ENCODE measurements at places on chromosomes 5 and 9.

- DNase-seq: no peak
Measured at GRCh38 chr9:81754245-81754644, 64.9 kb upstream of the TLE1 start.

GRCh38 chr5:65338606-65339151 is 143.0 kb downstream of the ADAMTS6 start:
- DNase-seq: no peak

DNA sequence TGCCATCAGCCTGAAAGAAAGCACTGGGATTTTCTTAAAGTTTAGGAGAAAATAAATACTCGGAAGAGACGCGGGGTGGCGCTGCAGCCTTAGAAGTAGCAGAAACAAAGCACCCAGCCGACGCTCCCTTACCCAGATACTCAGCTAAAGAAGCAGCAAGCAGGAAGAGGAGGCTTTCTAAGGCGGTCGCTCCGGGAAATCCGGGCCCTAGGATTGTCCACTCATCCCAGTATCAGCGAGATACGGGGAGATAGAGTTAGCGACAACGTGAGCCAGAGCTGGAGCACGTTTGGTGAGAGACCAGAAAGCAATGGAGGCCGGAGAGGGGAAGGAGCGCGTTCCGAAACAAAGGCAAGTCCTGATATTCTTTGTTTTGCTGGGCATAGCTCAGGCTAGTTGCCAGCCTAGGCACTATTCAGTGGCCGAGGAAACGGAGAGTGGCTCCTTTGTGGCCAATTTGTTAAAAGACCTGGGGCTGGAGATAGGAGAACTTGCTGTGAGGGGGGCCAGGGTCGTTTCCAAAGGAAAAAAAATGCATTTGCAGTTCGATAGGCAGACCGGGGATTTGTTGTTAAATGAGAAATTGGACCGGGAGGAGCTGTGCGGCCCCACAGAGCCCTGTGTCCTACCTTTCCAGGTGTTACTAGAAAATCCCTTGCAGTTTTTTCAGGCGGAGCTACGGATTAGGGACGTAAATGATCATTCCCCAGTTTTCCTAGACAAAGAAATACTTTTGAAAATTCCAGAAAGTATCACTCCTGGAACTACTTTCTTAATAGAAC is at the start of gene PCDHB2:
PCDHB2 (plus strand) TSS at position 135 of the 782 bp plus-strand sequence; CDS start at position 311, 176 bp downstream.
- no peak for DNase-seq

- DNase-seq: peak; percentile 75
Measured at GRCh38 chr9:127903557-127904475, 4.4 kb upstream of the ST6GALNAC6 start.

GRCh38 chr9:121987314-121987713 is 105.8 kb downstream of the TTLL11 start:
- DNase-seq: no peak

- DNase-seq: no peak
Measured at GRCh38 chr5:176788941-176789872, 21.2 kb upstream of the UNC5A start.

DNA sequence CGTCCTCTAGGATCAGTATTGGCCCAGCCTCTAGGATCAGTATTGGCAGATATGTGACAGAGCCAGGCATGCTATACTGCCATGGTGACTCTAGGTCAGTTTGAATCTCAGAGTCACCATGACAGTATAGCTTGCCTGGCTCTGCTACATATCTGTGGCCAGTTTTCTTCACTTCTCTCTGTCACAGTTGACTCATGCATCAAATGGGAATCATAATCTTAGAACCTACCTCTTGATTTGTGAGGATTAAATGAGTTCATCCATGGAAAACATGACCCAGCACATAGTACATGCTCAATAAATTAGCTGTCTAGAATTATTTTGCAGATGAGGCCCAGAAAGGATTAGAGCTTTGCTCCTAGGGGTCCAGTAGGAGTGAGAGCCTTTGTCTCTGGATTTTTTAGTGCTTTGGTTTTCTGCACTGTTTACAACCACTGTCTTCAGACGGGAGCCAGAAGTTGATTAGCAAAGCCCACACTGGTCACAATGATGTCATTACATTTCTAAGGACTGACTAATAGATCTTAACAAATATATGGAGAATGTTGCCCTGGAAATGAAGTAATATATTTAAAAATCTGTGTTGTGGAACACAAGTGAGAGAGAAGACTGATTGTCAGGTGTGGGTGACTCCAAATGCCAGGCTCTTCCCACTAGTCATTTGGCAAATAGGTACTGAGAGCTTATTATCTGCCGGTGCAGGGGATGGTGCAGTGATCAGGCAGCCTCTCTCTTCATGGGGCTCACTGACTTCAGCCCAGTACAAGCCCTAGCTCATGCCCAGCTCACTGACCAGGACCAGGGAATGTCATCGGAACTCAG is 76.0 kb downstream of the COL15A1 start:
- no peak for DNase-seq

GRCh38 chr5:125112196-125112595 is 365.8 kb upstream of the ZNF608 start:
- no peak for DNase-seq

DNA sequence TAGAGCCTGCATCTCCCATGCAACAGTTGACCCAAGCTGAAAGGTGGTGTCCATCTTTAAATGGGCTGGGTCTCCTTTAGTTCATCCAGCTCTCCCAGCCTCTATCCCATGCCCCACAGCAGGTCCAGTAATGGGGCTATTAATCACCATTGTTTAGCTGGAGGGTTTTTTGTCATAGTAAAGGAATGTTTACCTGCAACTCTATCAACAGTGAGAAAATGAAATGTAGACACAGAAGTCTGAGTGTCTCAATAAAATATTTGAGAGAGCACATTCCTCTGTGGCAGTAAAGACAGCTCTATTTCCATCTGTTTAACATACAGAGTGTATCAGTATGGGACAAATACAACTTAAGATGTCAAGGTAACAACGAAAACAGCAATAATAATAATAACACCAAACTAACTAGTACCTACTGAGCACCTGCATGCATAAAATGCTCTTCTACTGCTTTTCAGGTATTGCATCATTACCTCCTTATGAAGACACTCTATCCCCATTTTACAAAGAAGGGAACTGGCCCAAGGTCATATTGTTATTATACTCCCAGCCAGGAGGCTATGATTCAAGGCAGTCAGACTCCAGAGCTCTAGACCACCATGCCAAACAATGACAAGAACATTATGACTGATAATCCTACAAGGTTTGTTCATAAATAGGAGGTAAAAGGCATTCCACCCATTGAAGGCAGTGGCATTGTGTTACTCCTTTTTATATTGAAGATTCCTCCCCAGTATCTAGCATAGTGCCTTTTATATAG is 21.0 kb upstream of the C5orf58 start:
- DNase-seq: no peak

GRCh38 chr5:159088371-159088770 is 11.3 kb downstream of the EBF1 start:
- DNase-seq: no peak

DNA sequence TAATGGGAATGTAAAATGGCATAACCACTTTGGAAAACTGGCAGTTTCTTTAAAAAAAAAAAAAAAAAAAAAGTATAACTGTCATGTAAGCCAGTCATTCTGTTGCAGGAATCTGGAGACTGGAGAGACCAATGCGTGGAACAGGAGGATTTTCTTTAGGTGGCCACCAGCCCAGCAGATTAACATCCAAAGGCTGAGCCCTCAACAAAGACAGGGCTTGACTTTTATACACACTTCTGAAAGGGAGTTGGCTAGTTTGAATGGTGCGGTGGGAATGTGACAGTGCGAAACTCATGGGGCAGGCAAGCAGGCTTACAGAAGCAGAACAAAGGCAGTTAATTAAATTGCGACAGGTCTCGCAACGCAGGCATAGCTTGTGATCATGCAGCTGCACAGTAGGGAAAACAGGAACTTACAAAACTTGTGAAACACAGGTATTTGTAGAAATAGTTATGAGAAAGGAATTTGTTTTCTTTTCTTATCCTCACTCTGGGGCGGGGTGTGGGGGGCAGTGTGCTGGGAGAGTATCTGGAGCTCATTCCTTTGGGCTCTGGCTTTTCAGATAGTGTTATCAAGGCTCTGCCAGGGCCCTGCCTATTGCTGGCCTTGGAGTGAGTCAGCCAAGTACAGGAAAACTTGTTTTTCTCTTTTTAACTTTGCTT is 12.0 kb downstream of the UIMC1 start:
- DNase-seq: peak; percentile 12

- DNase-seq: no peak
Measured at GRCh38 chr5:148378670-148379069, 5.1 kb upstream of the FBXO38 start.

DNA sequence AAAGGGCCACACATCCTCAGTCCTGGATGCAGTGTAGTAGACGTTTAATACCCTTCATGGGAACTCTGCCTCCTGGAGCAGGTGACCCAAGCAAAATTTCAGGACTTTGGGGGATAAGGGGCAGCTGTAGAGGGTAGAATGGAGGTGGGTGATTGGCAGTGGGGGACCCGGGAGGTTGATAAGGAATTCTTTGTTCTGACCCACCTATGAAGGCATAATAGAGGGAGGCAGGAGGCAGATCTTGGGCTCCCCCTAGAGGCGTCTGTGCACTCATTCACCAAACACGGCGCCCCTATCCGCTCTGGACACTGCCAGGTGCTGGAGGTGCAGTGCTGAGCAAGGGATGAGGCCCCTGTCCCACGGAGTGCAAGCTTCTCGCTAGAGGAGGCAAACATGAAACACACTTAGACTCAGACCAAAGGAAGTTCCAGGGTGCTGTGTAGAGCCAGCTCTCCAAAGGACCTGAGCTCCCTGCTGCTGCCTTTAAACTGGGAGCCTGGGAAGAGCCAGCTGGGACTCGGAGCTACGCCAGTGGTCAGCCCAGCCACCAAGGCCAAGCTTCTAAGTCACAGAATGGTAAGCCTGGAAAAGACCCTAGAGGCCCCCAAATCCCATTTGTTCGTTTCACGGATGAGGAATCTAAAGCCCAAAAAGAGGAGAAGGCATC is 7.7 kb downstream of the IL17B start:
- peak; percentile 76 for DNase-seq

- DNase-seq: peak; percentile 17
Measured at GRCh38 chr9:5799314-5799713, 33.6 kb downstream of the ERMP1 start.
